ENCODE measurements at places on chromosomes 1 and 21. TPM values are rescaled to one million over a fixed set of nuclear protein-coding genes. Genes with fewer than 3 reads are reported as not detected.

ZNF695 gene
- 0.18 TPM for total RNA-seq

KRTAP21-2 gene
- not detected for total RNA-seq

C1QA gene
- 109 TPM for total RNA-seq

AMY2A gene
- 1.5 TPM for total RNA-seq

NPR1 gene
- total RNA-seq, result 34.1 TPM

SLFNL1 gene
- total RNA-seq, result 0.62 TPM

- DNase-seq, result no peak
Observed at GRCh38 chr1:162475539-162476185, 22.0 kb upstream of the UHMK1 start.

DNA sequence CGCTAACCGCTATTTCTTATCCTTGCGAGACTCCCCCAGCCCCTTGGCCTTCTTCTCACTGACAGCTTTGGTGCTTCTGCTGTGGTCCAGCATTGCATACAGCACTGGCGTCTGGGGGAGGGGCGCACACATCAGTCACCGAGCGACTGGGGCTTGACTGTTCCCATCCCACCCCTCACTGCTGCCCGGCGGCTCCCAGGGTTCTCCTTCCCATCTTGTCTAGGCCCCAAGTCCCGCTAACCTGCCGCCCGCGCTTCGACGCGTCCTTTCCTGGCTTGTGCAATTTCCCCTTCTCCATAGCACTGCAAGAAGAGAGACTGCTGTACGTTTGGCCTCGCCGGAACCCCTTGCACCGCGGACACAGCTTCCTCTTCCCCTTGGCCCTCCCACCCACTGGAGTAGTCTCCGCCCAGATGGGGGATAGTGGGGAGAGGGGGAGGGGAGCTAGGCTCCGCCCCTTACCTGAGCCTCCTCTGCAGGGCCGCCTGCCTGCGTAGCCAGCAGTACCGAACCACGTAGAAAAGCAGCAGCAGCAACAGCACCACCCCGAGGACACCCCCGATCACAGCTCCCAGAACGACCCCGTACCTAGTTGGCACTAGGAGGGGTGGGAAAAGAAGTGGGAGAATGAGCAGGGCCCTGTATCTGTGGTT, 3.8 kb downstream of the MPZ start:
- peak; percentile 84 for DNase-seq

DNA sequence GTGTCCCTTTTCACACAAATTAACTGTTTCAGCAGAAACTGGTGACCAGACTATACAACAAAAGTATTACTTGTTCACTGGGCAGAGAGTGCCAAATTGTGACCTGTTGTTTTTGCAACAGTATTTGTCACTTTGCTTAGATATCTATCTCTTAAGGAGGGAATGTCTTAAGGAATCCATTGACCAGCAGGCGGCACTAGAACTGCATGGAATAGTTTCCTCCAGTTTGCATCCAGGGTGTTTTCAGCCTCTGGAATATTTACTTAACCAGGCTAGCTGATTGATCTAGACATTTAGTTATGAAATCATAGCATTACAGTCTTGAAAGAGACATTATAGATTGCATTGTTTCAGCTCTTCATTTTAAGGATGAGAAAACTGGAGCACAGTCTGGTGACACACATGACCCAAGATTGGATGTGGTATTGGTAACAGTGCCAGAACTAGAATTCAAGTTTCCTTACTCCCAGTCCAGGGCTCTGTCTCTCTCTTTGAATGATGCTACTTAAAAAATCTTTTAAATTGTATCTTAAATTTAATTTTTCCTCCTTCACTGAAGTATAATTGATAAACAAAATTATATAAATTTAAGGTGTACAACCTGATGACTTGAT, 16.9 kb downstream of the RPTN start:
- peak; percentile 75 for DNase-seq

GRCh38 chr1:64320922-64321614, 117.6 kb downstream of the UBE2U start:
- no peak for DNase-seq

- no peak for DNase-seq
Observed at GRCh38 chr1:41637367-41637766, 152.9 kb upstream of the EDN2 start.

DNA sequence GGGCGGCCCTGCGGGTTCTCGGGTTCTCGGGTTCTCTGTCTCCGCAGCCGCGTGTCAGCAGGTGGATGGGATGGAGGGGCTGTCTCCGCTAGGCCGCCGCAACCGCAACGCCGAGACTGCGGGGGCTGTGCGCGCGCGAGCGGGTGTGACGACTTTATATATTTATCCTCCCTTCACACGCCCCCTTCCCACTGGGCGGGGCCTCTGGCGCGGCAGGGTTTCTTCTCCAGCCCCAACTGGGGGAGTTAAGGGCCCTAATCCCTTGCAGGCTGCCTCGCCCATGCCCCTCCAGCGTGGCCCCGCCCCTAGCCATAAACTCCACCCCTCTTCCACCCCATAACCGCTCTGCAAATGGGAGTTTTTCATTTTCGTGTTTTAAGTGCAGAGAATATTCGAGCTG, 3.4 kb downstream of the IGSF21 start:
- peak; percentile 66 for DNase-seq

- no peak for DNase-seq
Observed at GRCh38 chr21:38440746-38441145, 57.5 kb downstream of the ERG start.

- no peak for DNase-seq
Observed at GRCh38 chr1:23288671-23289070, 55.4 kb downstream of the HNRNPR start.

- no peak for DNase-seq
Observed at GRCh38 chr21:37711286-37711829, 204.9 kb downstream of the KCNJ6 start.

DNA sequence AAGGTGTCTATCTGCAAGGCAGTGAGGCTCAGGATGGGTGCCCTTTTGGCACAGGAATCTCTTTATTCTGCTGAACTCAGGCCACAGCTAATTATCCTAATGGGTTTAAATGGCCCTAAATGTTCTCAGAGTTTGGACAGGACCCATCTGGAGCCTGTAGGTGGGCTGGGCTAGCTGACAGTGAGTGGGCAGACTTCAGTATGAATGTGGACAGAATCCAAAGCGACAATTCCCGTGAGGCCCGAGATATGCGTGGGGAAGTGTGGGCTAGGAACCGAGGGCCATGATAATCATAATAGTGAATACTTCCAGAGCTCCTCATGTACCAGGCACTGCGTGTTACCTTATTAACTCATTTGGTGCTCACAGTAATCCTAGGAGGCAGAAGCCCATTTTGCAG, 165.3 kb downstream of the GRIK3 start:
- DNase-seq, result no peak

- no peak for DNase-seq
Observed at GRCh38 chr1:160761886-160762285, 22.8 kb downstream of the SLAMF7 start.

DNA sequence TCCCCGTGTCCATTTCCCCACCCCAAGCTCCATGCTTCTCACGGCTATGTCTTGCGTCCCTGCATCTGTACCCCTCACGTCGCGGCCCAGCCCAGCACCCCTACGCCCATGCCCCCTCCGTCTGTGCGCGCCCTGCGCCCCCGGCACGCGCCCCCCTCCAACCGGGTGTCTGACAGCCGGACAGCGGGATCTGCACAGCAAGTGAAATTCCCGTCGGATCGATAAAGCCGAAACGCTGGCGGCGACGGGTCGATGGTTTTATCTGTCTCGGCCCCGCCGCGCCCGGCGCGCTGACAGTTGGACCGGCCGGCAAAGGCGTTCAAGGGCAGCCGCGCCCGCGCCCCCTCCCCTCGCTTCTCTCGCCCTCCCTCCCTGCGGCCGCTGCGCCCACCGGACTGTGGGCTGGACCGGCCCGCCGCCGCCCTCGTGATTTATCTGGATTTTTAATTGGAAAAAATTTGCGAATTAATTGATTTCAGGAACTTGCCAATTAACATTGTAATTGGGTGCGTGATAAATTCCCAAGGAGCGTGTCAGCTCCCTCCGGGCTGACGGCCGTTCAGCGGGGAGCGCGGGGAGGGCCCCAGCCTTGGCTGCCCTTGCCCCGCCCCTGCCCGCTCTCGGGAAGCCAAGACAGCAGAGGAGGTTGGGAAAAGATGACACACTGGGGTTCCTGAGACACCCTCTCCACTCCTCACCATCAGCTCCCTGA, 57.1 kb downstream of the TMEM53 start:
- no peak for DNase-seq

- no peak for DNase-seq
Observed at GRCh38 chr1:212147581-212148033, 112.1 kb downstream of the DTL start.

- no peak for DNase-seq
Observed at GRCh38 chr1:199546323-199546722, 481.2 kb upstream of the NR5A2 start.

GRCh38 chr21:45572231-45572630, 30.0 kb upstream of the SLC19A1 start:
- DNase-seq, result peak; percentile 45

- no peak for DNase-seq
Observed at GRCh38 chr1:107550358-107550757, 409.5 kb downstream of the NTNG1 start.

DNA sequence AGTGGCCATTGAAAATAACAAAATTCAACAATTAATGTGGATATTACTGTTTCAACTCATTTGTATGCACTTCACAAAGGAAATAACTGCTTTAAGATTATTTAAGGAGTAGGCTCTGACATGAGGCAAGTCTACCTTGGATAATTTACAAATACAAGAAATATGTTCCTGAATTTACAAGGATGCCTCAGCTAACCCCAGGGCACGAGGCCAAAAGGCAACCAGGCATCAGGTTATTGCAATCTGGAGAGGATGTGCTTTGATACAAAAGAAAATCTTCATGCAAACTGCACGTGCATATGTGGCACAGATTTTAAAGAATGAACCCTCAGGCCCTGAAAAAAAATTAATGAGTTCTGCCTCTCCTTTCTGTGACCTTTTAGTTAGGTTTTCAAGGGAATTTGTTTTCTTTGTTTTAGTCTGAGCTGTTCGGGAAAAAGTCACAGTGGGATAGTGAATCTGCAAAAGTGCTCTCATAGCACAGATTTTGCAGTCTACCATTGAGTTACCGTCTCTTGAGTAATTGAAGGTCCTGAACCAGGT, 1304.2 kb upstream of the ADGRL4 start:
- no peak for DNase-seq
